Stimulated activated effector memory CD8-positive, alpha-beta T cell treated with anti-CD3 and anti-CD28 coated beads, Interleukin-12 subunit alpha, Interleukin-12 subunit beta, amount 100 ng/mL, for 72 hours (primary cell): ENCODE measurements at places on chromosomes 13 and 19.

DNA sequence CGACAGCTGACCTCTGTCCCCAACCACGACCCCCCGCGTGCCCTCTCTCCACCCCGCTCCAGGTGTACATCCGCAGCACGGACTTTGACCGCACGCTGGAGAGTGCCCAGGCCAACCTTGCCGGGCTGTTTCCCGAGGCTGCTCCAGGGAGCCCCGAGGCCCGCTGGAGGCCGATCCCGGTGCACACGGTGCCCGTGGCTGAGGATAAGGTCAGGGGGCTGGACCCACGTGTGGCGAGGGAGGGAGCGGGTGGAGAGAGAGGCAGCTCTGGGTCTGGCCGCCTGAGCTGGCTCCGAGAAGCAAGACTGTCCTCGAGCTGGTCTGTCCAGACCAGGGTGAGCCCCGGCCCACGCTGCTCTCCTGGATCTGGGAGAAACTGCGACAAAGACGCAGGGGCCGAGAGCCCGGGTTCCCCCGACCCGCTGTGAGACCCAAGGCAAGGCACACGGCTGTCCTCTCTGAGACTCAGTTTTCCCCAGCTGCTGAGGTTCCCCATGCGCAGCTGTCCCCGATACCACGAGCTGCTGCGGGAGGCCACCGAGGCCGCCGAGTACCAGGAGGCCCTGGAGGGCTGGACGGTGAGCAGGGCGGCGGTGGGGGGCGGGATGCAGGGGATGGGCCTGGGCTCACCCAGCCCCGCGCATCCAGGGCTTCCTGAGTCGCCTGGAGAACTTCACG is 1.5 kb downstream of the ACP4 start:
- DNase-seq = no peak

GRCh38 chr19:56764196-56764695 is 76.3 kb downstream of the PEG3 start:
- no peak for DNase-seq

GRCh38 chr19:13615890-13616289 is 109.6 kb upstream of the CACNA1A start:
- DNase-seq = no peak

GRCh38 chr19:1883784-1884183 is 1.5 kb downstream of the ABHD17A start:
- DNase-seq = no peak

- DNase-seq = no peak
These were observed 9.8 kb downstream of the SIGLEC10 start for GRCh38 chr19:51407511-51408131.

DNA sequence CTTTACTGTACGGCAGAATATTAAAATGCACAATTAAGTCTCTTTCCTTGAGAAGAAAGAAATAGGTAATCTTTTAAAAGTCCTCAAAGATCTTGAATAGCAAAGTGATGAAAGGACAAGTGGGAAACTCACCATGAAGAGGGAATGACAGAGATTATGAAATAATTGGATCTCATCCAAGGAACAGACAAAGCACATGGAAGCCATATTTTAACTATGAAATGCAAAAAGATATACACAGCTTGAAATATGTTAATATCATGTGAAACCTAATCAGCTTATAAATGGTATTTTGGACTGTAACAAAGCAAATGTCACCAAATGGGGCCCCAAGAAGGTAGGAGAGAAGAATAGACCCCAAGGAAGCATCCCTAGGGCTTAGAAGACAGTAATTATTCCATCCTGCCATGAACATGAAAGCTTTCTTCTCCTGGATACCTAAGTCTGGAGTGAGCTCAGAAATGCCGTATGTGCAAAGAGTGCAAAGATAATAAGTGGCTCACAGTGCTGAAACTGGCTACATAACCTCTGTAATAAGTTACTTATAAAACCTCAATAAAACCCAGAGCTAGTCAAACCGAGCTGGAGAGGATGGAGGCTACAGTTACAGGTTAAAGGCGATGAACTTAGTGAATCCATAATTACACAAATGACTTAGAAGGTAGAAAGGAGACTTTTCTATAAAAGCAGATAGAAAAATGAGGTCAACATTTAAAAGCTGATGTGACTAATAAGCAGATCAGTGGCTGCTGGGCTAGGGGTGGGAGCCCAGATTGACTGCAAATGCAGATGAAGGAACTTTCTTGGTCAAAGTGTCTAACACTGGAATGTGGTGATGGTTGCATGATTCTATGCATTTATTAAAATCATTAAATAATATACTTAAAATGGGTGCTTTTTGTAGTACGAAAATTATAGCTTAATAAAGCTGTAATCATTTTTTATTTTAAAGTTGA is 34.4 kb downstream of the DCLK1 start:
- DNase-seq = no peak

DNA sequence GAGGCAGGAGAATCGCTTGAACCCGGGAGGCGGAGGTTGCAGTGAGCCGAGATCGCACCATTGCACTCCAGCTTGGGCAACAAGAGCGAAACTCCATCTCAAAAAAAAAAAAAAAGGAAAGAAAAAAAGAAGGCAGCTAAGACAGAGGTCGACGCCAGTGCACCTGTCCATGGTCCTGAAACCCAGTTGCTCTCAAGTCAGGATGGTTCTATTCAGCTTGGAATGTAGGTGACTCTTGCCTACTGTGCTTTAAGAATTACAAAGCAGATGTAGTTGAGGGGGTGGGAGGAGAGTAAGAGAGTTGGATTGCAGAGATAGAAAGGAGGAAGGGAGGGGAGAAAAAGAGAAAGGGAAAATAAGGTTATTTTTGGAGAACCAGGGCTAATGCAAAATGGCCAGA is 18.7 kb downstream of the CACNG7 start:
- DNase-seq = no peak

DNA sequence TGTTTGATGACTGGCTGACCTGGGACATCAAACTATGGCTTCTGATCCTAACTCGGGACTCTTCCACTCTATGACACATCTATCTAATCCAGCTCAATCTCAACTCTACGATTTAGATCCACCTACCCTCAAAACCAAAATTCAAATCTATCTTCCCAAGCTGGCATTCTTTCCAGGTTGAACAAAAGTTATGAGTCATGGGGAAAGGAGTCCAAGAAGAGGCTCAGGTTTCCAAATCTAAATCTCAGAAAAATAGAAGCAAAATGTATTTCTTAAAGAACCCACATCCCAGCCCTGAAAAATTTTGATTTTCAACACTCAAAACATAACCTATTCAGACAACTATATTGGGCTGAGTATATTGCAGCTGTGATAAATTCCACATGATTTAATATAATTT is 143.9 kb upstream of the IPO5 start:
- DNase-seq = no peak

DNA sequence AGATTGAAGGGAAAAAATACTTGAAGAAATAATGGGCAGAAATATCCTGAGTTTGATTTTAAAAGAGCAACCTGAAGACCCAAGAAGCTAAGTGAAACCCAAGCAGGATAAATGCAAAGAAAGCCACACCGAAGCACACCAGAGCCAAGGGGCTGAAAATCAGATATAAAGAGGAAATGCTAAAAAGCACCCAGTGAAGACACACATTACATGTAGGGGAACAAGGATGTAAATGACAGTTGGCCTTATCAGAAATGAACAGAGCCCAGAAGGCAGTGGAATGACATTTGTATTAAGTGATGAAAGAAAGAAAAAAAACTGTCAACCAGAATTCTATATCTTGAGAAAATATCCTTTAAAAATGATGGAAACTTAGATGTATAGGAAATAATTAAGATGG is 139.1 kb downstream of the SLC7A1 start:
- DNase-seq = no peak

GRCh38 chr13:27133889-27134288 is 37.7 kb downstream of the USP12 start:
- DNase-seq = no peak

DNA sequence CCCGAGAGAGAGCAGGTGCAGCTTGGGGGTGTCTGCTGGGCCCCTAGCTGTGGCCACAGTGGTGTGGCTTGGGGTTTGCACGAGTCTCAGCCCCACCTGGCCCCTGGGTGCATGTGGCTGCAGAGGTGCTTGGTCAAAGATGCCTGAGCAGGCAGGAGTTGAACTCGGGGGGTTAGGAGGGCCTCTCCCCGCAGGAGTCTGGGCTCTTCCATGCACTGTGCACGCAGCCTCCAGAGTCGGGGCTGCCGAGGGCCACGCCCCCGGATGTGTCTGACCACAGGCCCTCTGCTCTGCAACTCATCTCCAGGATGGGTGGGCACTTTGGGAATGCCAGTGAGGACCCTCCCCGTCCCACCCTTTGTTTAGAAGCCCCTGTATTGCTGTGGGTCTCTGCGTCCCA is 91.5 kb upstream of the MCF2L start:
- DNase-seq = no peak

DNA sequence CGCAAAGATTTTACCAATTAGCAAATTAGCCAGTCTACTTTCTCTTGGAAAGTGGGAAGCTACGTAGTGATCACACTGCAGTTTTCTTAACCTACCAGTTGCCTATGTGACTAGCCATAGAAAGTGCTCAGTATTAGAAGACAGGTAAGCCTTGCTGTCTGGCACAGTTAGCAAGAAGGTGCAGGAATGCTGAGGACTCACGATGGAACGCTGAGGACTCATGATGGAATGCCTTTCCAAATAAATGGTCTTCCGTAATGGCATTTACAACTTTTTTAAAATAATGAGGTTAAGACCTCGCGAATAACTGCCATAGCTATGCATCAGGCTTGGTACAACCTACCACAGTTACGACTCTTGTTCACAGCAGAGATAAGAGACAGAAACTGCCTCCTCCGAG is 1645.6 kb upstream of the MIR17HG start:
- DNase-seq = no peak

DNA sequence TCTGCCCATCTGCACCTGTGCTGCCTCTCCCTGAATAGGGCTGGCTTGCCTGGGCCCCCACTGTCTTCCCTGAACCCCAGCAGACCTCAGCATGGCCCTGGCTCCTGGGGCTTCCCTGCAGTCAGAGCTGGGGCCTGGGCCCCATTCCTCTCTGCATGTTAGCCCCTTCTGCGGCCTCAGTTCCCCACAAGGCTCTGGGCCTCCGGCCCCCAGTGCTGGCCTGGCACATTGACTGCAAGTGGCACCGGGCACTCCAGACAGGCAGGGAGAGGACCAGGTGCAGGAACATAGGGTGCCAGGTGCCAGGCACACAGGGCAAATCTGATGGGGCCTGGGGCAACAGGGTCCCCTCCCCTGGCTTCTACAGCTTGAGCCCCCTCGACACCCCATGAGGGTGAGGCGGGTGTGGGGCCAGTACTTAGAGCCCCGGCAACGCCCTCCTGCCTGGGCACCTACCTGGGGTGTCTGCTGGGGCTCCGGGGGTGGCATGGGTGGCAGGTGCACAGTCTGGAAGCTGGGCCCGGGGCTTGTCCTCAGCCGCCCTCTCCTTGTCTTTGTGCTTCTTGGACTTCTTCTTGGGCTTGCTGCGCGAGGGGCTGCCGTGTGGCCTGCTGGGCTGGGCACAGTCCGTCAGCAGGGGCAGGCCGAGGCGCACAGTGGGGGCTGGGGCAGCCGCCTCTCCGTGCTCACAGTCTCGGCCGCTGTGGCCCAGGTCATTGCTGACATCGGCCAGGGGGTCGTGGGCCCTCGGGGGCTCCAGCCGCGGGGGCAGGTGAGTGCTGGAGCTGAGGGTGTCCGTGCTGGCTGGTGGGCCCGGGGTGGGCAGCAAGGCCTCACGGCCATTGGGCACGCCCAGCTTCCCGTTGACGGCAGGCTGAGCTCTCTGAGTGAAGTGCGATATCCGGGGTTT is 12.3 kb upstream of the ISYNA1 start:
- DNase-seq = no peak

- no peak for DNase-seq
These were observed 7.3 kb downstream of the URAD start for GRCh38 chr13:27981006-27981708.

- DNase-seq = no peak
These were observed 29.7 kb downstream of the OLFM2 start for GRCh38 chr19:9906475-9907087.

- DNase-seq = no peak
These were observed 9.4 kb upstream of the SLC7A9 start for GRCh38 chr19:32878988-32879387.

DNA sequence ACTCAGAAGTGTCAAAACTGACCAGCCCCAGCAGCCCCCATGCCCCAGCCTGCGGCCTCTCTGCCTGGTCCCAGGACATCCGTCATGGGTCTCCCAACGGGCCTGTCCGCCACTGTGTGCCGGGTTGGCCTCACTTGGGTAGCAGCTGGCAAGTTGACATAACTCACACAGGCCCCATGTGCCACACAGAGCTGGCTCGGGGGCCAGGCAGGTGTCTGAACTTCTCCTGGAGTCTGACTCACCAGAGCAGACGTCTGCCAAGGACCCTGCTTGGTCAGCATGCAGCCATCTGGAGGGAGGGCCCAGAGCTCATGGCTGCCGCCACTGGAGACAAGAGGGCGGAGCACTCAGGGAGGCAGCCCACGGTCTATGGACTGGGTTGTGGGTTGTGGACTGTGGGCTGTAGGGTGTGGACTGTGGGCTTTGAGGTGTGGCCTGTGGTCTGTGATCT is 32.0 kb upstream of the TMEM255B start:
- DNase-seq = no peak

- peak; percentile 84 for DNase-seq
These were observed 2.6 kb downstream of the BBC3 start for GRCh38 chr19:47228168-47228936.

- no peak for DNase-seq
These were observed 34.9 kb upstream of the GPI start for GRCh38 chr19:34330116-34330515.

- DNase-seq = no peak
These were observed 13.0 kb downstream of the ZIC2 start for GRCh38 chr13:99994638-99995020.

- no peak for DNase-seq
These were observed 356.4 kb upstream of the ATXN8OS start for GRCh38 chr13:69751259-69751658.

DNA sequence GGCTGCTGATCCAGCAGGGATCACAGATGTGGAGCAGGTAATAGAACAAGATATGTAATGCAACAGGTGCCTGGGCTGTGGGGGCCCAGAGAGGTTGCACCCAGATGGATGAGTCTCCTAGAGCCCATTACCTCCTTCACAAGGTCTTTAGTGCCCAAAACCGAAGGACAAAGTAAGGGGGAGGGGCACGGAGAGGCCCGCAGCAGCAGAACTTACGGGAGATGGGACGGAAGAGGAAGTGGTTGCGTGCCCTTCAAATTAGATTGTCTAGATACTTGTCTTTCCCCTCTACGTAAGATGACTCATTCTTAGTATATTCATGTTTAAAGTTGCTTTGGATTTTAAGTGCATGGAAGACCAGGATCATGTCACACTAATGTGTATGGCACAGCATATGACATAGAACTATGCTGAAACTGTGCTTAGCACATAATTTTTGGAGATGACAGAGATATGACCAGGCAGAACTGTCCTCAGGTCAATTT is 5.7 kb upstream of the MRPS31 start:
- DNase-seq = peak; percentile 38
